ENCODE measurements at places on chromosomes 5 and 9. TPM values are rescaled to one million over a fixed set of nuclear protein-coding genes. Genes with fewer than 3 reads are reported as not detected.

The SLC46A2 gene
- polyA plus RNA-seq: not detected

The SNCAIP gene
- 12.0 TPM for polyA plus RNA-seq

The BDP1 gene
- 4.5 TPM for polyA plus RNA-seq

The FOXI1 gene
- polyA plus RNA-seq: not detected

The PRRX2 gene
- 0.19 TPM for polyA plus RNA-seq

The GPR151 gene
- 0.06 TPM for polyA plus RNA-seq

The STOML2 gene
- polyA plus RNA-seq: 206 TPM

The GOLGA1 gene
- polyA plus RNA-seq: 13.1 TPM

The PCDHGA12 gene
- 3.2 TPM for polyA plus RNA-seq

The MARCOL gene
- polyA plus RNA-seq: not detected

The SLC6A19 gene
- not detected for polyA plus RNA-seq

The PCDHB4 gene
- polyA plus RNA-seq: 0.10 TPM

The TSSK1B gene
- 0.03 TPM for polyA plus RNA-seq

The SCGB3A2 gene
- not detected for polyA plus RNA-seq

The MEIKIN gene
- polyA plus RNA-seq: not detected

The C9orf50 gene
- polyA plus RNA-seq: not detected

The GRHPR gene
- 247 TPM for polyA plus RNA-seq

The PCDHA1 gene
- polyA plus RNA-seq: 0.03 TPM

The GABRA6 gene
- polyA plus RNA-seq: not detected

The TRUB2 gene
- 17.6 TPM for polyA plus RNA-seq

The TLX3 gene
- not detected for polyA plus RNA-seq

The PTPN3 gene
- polyA plus RNA-seq: 0.03 TPM

The APBA1 gene
- polyA plus RNA-seq: 5.0 TPM

The SYK gene
- not detected for polyA plus RNA-seq

The DIPK1B gene
- polyA plus RNA-seq: 642 TPM

The KCNIP1 gene
- polyA plus RNA-seq: not detected

The FREM1 gene
- 0.21 TPM for polyA plus RNA-seq
